GM12878 (cell line): ENCODE measurements at places on chromosomes 2 and 18.

- no peak for DNase-seq
Measured at GRCh38 chr2:175187378-175187777, 5.9 kb upstream of the ATP5MC3 start.

GRCh38 chr2:136502660-136503059 is 262.7 kb upstream of the THSD7B start:
- no peak for DNase-seq

- DNase-seq, result no peak
Measured at GRCh38 chr18:60446821-60447220, 74.2 kb upstream of the MC4R start.

DNA sequence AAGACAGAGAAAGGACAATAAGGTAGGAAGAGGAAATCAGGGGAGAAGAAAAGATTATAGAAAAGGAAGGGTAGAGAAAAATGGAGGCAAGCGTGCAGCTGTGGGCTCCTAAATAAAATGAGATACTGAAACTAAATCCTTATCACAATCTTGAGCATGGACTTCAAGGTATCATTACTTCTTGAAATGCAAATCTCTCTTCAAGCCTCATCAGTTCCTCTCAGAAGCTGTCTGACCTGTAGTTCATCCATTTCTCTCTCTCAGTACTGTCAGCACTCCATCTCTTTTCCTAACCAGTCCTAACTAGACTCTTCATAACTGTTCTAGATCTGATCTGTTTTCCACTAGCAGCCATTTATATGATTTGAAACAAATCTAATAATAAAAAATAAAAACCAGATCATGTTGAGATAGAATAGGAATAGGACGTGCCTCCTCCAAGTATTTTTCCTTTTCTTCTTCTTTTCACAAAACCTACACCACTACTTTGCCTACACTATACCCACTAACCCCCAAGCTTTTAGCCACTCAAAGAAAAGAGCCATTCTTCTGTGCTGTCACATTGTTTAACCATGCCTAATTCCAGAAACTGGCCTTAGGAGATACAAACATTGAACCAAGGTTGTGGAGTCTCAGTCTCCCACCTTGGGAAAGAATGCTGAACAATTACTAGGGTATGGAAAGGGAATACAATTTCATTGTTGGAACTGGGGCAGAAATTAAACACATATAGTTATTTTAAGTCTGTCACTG is 21.1 kb downstream of the BABAM2 start:
- DNase-seq, result no peak

GRCh38 chr2:53715568-53715967 is 52.0 kb upstream of the CHAC2 start:
- no peak for DNase-seq

GRCh38 chr2:55952415-55952814 is 28.8 kb upstream of the EFEMP1 start:
- DNase-seq, result no peak

DNA sequence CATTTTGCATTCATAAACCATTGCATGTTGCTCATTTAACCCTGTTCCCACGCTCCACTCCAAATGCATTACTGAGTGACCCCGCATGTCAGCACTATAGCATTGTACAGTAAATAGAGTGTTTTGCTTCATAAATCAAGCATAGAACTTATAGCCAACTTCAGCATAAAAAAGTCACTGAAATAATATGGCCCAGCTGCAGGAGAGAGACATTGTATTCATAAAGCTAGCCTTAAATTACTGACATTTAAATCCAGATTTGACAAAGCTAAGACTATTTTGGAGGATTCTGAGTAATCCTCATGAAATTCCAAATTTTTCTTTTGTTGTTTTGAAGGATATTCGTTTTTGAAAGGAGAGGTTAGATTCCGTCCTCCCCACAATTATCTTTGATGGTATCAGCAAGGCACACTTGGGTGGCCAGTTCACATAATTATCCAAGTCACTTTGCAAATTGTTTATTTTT is 320.9 kb upstream of the TCF4 start:
- DNase-seq, result no peak
